RCC 7860 (cell line): ENCODE measurements at places on chromosomes 16 and 17.

DNA sequence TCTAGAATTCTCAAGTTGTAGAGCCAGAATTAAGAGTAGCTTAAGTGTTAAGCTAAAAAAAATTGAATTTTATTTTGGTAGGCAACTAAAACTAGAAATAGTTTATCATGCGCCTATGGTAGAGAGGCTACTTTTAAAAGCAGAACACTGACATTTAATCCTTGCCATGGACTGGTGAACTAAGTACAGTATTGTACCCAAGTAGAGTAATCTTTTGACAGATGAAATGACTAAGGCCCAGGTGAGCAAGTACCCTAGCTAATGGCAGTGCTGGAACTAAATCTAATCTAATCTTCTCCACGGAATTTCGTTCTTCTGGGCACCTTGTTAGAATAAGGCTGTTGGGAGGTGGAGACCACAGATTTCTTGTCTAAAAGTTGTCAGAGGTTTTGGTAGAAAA, 11.8 kb downstream of the RBL2 start:
- DNase-seq: no peak

DNA sequence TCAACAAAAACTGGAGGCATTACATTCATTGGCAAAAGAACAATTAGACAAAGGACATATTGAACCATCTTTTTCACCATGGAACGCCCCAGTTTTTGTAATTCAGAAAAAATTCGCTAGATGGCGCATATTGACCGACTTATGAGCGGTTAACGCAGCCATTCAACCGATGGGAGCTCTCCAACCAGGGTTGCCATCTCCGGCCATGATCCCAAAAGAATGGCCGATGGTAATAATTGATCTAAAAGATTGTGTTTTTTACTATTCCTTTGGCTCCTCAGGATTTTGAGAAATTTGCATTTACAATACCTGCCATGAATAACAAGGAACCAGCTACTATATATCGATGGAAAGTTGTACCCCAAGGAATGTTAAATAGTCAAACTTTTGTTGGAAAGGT, 21.4 kb downstream of the ALOX15B start:
- peak; percentile 10 for DNase-seq

GRCh38 chr17:74020522-74020921, 183.0 kb upstream of the RPL38 start:
- DNase-seq: no peak

DNA sequence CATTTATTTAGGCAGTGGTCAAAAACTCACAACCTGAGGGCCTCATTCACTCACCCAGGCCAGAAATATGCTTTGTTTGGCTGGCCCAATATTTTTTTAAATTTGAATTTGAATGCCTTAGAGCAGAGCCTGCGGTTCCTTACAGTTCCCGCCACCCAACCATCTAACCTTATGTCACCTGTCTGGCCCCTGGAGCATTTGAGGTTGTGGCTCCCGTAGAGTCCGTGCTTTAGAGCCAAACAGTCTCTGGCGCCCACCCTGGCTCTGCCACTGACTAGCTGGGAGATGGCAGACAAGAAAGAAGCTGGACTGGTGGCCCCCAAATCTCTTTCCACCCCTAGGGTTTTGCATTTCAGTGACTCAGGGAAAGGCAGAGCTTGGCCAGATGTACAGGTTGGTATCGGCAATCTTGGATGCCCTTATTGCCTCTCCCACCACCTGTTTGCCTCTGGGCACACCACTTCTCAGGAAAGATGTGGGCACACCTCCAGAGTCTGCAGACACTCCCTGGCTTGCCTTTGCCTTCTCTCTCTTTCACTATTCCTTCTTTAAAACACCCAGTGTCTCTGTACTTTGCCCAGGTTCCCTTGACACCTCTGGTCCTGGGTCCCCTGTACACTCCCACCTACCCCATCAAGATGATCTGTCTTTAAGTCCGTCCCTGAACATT, 1.9 kb upstream of the MAP3K14 start:
- DNase-seq: no peak

DNA sequence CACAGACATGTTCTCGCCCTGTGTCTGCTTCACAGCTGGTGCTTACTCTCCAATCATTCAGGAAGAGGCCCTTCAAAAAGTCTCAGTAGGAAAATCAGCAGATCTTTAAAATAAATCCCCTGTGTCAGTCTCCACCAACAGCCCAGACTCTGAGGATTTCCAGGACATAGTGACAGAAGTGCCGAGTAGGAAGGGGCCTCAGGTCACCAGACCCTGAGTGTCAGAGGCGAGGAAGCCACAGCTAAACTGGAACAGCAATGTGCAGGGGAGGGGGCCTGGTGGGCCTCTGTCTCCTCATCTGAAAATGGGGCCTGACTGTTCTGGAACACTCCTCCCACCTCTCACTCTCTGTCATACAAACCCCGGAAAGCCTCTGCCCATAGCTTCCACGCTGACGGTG, 6.3 kb downstream of the CACNG4 start:
- DNase-seq: no peak

- DNase-seq: no peak
Observed at GRCh38 chr16:65119901-65120401, 1.9 kb downstream of the CDH11 start.

DNA sequence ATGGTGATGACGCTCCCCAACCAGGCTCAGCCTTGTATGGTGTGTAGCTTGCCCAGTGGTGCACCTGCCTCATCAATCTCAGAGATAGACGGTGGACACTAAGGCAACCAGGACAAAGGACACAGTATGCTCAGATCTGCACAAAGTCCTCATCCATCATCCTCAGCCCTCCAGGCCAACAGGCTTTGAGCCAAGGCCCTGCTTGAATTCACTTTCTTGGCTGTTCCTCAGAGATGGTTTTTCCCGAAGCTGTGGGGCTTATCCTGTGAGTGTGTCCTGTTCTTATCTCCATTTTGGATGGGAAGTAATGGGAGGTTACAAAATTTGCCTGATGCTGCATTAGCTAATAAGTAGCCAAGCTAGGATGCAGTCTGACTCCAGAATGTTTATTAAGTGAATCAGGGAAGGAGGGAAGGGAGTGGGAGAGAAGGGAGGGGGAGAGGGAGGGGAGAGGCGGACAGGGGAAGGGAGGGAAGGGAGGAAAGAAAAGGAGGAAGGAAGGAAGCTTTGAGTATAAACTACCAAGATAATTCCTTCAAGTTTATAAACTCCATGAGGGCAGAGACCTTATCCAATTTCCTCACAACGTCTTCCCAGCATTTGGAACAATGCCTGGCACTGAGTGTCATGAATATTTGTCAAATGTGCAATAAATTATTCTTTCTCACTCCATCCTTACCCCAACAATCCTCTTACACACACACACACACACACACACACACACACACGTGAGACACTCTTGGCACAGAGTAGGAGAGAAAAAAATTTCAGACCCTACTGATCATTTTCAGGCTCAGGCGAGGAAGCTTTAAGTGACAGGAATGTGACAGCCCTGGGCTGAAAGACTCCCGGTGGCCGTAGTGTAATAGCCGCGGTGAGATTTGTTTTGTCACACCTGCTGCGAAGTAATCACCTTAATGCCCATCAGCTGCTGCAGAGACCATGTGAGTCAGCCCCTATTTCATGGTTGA, 84.3 kb downstream of the BMERB1 start:
- peak; percentile 75 for DNase-seq

DNA sequence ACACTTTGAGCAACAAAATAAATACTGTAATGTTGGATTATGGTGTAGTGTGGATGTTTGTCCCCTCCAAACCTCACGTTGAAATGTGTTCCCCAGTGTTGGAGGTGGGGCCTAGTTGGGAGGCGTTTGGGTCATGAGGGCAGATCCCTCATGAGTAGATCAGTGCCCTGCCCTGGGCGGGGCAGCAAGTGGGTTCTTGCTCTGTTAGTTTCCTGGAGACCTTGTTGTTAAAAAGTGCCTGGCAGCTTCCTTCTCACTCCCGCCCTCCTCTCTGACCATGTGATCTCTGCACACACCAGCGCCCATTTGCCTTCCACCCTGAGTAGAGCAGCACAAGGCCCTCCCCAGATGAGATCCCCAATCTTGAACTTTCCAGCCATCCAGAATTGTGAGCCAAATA, 67.7 kb downstream of the MPRIP start:
- DNase-seq: no peak

GRCh38 chr17:65783845-65784334, 222.4 kb upstream of the AXIN2 start:
- DNase-seq: peak; percentile 78

DNA sequence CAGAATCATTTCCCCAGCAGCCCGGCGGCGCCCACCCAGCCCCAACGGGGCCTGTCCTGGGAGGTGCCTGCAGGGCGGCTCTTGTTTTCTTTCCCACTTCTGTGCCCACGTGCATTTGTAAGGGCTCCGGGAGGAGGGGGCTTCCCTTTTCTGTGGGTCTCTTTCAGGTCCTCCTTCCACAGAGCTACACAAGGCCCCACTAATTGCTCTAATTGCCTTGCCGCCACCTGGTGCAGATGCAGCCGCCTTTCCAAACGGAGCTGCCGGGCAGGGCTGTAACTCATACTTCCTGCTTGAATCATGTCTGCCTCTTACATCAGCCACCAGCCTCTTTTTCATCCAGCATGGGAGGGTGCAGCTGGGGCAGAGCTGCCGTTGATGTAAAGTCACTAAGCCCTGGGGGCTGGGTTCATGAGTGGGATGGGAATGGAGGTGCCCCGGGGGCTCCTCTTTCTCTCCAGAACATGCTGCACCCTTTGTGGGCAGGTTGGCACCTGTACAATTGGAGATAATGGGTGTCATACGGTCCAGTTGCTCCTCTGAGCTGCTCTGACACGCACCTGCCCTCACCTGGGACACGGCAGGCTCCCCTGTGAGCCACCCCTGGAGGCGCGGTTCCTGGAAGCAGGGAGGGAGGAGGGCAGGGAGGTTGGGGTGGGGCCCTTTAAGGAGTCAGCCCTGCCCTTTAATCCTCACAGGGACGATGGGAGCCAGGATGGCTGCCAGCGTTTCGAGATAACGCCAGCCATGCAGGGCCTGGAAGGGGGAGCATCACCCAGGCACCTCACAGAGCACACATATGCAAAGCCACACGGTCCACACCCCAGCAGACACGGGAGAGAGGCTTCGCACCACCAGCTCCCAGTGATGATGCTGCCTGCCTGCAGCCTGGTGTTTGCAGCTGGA, 41.1 kb upstream of the KLHDC4 start:
- DNase-seq: peak; percentile 60

GRCh38 chr17:8275421-8276290, 12.8 kb upstream of the RANGRF start:
- no peak for DNase-seq

DNA sequence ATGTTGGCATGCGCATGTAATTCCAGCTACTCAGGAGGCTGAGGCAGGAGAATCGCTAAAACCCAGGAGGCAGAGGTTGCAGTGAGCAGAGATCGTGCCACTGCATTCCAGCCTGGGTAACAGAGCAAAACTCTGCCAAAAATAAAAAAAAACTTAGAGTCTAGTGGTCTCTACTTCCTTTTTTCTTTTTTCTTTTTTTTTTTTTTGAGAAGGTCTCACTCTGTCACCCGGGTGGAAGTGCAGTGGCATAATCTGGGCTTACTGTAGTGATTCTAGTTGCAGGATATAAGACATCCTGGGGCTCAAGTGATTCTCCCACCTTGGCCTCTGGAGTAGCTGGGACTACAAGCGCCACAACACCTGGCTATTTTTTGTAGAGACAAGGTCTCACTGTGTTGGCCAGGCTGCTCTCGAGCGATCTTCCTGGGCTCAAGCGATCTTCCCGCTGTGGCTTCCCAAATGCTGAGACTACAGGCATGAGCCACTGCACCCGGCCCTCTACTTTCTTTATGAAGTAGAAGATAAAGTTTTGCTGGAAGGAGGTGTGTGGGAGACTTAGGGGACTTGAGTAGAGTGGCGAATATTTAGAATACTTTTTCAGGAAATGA, 47.9 kb upstream of the TAOK1 start:
- no peak for DNase-seq

GRCh38 chr16:19704321-19705145, 13.5 kb downstream of the KNOP1 start:
- DNase-seq: no peak

GRCh38 chr17:65177901-65178300, 40.7 kb downstream of the RGS9 start:
- DNase-seq: peak; percentile 38

DNA sequence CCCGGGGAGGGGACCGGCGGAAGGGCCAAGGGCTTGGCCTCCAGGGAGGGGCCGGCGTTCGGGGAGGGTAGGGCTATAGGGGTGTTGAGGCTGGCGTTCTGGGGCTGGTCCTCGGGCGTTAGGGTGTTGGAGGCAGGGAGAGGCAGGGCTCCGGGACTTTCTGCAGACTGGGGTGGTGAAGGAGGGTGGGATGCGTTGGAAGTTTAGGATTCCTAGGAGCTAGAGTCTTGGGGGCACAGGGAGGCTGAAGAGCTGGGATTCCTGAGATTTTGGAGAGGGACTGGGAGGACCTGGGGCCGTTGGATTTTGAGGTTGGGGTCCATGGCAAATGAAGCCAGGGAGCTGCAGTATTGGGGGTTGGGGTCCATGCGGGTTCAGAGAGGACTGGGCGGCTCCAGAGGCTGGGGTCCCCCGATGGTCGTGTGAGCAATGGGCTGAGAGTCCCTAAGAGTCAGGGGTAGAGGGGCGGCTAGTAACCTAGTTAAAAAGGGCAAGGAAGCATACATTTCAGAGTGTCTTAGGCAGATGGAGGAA, 740 bp downstream of the NFATC2IP start:
- no peak for DNase-seq

DNA sequence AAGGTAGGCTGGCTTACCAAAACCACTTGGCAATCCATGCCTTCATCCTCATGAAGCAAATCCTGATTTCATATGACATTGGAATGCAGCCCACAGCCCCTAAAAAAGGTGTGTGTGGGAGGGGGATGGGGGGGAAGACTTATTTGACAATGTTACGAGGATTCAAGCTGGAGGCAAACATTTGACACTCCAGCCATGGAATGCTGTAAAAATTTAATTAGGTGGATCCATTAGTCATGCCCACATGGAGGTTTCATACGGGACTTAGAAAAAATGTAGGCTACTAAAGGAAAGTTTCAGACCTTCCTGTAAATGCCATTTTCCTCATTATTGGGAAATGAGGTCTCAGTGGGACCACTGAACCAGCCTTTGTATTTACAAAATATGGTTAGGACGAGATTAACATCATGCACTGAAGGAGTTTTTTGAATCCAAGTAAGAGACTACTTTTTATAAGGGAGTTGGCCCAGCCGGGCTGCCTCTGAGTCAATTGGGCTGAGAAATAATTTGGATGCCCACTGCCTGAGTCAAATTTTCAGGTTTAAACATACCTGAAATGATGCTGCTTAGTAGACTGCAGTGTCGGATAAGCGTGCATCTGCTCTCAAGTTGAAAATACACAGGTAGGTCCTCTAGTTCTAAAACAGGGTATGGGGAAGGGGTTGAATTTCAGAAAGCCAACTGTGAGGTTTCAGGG, 44.6 kb upstream of the MAF start:
- DNase-seq: no peak

GRCh38 chr17:74573169-74573568, 5.9 kb upstream of the CD300H start:
- no peak for DNase-seq
